ENCODE measurements at places on chromosomes 3 and 15. TPM values are rescaled to one million over a fixed set of nuclear protein-coding genes. Genes with fewer than 3 reads are reported as not detected.

CD80 gene
- total RNA-seq: 4.8 TPM

FANCD2OS gene
- total RNA-seq: not detected

DNA sequence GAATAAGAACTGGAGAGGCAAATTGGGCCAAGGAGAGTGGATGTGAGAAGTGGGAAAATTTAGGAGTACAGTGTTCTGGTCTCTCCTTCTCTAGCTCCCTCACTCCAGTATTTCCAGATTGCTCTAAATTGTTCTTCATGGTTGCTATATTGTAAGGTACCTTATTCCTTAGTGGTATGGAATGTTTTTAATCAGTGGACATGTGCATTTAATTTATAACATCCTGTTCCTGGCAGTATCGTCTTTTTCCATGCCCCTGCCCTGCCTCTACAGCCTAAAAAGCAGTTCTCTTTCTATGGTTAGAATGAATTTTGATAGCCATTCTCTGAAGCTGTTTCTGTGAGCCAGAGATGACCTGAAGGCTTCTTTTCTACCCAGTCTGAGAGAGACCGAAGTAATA lies 180.5 kb downstream of the TCF12 start:
- H3K4me3 ChIP-seq: no peak overlapping the region
- no peak overlapping the region for H3K27ac ChIP-seq
- DNase-seq: no peak
- no peaks in the 10 kb centered on the region for H3K27me3 ChIP-seq

DNA sequence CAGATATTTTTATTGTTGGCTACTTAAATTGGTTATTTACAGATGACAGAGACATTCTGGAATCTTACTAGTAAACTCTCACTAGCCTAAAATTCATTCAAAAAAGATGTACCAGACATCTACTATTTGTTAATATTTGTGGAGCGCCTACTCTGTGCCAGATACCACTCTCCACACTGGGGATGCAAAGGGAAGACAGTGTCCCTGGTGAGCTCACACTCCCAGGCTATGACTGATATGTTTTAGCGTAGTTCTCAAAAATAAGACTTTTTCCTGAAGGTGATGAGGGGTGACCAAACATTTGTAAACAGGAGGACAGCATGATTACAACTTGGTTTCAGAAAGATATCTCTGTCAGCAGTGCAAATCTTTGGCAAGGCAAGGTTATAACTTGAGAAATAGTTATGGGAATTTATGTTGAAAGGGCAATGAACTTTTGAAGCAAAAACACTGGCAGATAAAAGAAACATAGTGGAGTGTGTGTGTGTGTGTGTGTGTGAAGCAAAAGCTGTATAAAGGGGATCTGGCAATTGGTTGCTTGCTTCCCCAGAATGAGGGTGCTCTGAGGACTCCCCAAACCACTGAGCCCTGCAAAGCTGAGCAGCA lies 51.2 kb downstream of the HACD2 start:
- no peak for DNase-seq
- no peak overlapping the region for H3K4me3 ChIP-seq
- H3K36me3 ChIP-seq: no peaks in the 10 kb centered on the region
- no peak overlapping the region for H3K27ac ChIP-seq
- H3K4me1 ChIP-seq: no peaks in the 10 kb centered on the region

DNA sequence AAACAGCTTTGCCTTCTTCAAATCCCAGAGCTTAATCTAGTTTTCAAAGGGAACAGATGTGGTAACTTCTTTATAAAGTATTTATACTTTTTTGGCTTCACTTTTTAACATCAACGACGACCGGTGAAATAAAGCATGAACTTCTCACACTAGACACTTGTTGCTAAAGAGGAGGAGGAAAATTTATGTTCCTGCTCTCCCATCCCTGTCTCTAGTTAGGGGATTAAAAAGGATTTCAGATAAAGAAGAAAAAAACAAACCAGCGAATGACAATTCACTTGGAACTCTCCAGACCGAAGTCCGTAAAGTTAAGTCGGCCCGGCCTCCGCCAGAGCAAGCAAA lies 672 bp downstream of the NEDD4 start:
- H3K27me3 ChIP-seq: no peaks in the 10 kb centered on the region
- H3K4me1 ChIP-seq: peaks cover 18% of the 10 kb centered on the region
- peaks cover 4% of the 10 kb centered on the region for H3K36me3 ChIP-seq
- peak overlapping the region; percentile 85 for H3K27ac ChIP-seq

- no peak for DNase-seq
- H3K4me3 ChIP-seq: no peak overlapping the region
- no peaks in the 10 kb centered on the region for H3K4me1 ChIP-seq
- no peaks in the 10 kb centered on the region for H3K27me3 ChIP-seq
- H3K27ac ChIP-seq: no peak overlapping the region
- H3K36me3 ChIP-seq: no peaks in the 10 kb centered on the region
Observed at GRCh38 chr3:3800080-3800455, 837 bp downstream of the LRRN1 start.

DNA sequence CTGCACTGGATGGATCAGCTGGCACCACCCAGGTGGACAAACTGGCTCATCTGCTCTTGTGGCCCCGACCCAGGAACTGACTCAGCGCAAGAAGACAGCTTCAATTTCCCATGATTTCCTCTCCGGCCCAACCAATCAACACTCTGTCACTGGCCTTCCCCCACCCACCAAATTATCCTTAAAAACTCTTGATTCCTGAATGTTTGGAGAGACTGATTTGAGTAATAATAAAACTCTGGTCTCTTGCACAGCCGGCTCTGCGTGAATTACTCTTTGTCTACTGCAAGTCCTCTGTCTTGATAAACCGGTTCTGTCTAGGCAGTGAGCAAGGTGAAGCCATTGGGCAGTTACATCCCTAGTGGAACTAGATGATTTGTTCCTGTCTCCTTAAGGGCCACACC lies 16.1 kb downstream of the BDH1 start:
- no peak overlapping the region for H3K27ac ChIP-seq
- no peaks in the 10 kb centered on the region for H3K36me3 ChIP-seq
- H3K4me1 ChIP-seq: peaks cover 4% of the 10 kb centered on the region
- H3K4me3 ChIP-seq: no peak overlapping the region
- peaks cover 81% of the 10 kb centered on the region for H3K27me3 ChIP-seq

- H3K27me3 ChIP-seq: peaks cover 33% of the 10 kb centered on the region
- H3K36me3 ChIP-seq: no peaks in the 10 kb centered on the region
- no peak overlapping the region for H3K4me3 ChIP-seq
- H3K27ac ChIP-seq: no peak overlapping the region
- no peaks in the 10 kb centered on the region for H3K4me1 ChIP-seq
Observed at GRCh38 chr15:64930019-64930652, 18.4 kb downstream of the ANKDD1A start.

DNA sequence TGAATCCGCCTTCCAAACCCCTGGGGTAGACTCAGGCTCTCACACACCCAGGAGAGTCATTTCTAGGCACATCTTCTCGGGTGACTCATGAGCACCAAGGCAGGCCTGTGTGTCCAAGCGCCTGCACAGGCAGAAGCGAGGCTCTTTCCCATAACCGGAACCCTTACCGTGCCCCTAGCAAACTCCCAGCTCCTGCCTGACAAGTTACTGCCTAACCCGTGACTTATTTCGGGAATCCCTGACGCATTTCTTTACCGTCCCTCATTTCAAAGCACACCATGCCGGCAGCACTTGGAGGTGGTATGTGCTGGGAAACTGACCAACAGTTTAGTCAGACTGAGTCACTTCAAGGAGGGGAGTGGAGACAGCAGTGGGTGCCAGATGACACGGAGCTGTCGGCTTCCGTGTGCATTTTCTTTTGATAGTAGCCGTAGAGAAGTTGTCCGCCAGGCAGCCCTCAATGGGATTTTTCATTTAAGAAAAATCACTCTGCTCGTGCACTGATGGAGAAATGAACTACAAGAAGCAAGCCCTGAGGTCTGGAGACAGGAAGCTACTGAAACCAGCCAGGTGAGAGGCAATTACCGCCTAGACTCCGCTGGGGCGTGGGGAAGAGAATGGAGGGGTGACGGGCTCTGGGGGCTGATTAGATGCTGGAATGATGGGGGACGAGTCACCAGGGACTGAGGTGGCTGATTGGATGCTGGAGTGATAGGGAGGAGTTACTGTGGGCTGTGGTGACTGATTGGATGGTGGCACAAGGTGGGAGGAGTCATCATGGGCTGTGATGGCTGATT lies 17.3 kb upstream of the HRH1 start:
- DNase-seq: peak; percentile 82
- no peak overlapping the region for H3K27ac ChIP-seq
- no peaks in the 10 kb centered on the region for H3K4me1 ChIP-seq
- no peaks in the 10 kb centered on the region for H3K36me3 ChIP-seq

GRCh38 chr3:186786922-186787321 lies 3.5 kb downstream of the EIF4A2 start:
- H3K27me3 ChIP-seq: no peaks in the 10 kb centered on the region

DNA sequence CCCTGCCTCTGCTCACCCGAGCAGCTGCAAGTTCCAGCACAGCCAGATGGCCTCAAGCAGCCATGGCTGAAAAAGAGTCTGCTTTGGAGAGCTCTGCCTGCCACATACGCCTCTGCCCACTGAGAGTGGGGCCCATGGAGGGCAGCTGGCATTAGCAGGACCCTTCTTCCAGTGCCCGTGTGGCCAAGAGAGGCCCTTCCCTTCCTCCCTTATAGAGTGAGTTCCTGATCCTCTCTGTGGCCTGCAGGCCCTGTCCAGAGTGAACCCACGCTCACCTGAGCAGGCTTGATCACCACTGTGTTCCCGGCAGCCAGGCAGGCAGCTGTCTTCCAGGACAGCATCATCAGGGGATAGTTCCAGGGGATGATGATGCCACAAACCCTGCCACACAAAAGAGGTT lies 41.4 kb upstream of the SLC41A3 start:
- no peak for DNase-seq
- H3K4me3 ChIP-seq: no peak overlapping the region
- H3K4me1 ChIP-seq: no peaks in the 10 kb centered on the region
- H3K27ac ChIP-seq: no peak overlapping the region
- peaks cover 14% of the 10 kb centered on the region for H3K27me3 ChIP-seq
